ENCODE measurements at places on chromosomes 2 and 18.

DNA sequence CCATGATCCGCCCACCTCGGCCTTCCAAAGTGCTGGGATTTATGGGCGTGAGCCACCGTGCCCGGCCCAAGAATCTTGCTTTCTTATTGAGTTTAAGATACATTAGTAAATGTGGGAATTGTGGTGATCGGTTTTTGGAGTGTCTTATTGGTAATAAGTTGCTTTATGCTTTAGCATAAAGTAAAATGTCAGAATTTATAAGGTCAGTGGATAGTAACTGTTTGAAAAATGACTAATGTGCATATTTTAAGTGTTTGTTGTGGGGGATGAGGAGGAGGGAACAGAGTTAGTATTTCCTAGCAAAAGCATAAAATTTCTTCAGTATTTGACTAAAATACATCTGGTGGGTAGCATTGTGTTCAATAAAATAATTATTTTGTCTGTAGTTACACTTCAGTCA, 77.4 kb downstream of the SLC39A10 start:
- no peak for DNase-seq

DNA sequence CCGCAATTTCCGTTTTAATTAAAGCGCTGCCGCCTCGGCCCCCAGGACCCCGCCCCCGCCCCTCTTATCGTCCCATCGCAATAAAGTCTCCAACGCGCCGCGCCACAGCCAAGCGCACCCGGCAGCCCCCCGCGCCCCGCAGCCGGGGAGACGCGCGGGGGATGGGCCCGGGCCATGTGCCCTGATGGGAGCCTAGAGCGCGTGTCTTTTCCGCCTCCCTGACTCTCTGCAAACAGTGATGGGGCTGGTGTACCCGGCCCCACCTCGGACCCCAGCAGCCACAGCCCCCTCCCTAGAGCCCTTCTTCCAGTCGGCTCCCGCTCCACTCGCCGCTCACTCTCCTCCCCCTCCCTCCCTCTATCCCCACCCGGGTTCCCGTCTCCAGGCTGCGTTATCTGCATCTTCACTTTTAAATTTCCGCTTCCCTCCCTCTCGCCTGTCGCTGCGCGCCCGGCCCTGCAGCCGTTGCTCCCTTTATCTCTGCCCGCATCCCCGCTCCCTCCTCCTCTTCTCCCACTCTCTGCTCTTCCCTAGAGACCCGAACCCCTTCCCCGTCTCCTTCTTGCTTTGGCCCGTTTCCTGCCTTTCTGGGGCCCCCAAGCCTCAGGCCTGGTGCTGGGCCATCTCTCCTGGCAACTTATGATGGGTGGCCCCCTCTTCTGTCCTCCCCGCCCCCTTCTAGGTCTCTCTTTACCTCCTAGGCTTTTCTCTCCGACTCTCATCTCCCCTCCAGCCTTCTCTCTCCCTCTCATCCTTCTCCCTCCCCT, 524 bp upstream of the FEV start:
- DNase-seq, result no peak

GRCh38 chr2:85799215-85799956, 45.6 kb downstream of the ATOH8 start:
- DNase-seq, result no peak

DNA sequence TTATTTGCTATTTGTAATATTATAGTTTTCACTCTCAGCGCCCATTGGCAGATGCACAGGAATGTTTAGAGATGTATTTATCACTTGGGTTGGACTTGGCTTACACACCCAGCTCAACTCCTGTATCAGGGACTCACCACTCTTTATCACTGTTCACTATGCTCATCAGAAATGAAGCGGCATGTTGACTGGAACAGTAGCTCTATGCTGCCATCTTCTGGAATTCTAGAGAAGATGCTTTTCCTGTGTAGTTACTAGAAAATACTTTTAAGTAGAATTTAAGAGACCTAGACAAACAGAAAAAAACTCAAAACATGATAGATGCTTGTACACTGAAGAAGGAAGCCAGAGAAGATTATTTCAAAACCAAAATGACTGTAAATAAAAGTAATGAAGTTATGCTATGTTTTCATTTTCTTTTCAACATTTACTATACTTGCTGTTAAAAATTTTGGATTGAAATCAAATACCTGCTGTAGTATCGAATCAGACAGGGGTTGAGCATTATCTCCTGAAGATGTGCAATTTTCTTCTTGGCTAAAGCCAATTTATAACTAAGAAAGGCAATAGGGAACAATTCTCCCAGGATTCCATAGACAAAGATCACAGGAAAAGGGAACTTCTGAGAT, 47.4 kb upstream of the NXPH2 start:
- no peak for DNase-seq

GRCh38 chr2:8882094-8882493, 44.7 kb upstream of the KIDINS220 start:
- no peak for DNase-seq

DNA sequence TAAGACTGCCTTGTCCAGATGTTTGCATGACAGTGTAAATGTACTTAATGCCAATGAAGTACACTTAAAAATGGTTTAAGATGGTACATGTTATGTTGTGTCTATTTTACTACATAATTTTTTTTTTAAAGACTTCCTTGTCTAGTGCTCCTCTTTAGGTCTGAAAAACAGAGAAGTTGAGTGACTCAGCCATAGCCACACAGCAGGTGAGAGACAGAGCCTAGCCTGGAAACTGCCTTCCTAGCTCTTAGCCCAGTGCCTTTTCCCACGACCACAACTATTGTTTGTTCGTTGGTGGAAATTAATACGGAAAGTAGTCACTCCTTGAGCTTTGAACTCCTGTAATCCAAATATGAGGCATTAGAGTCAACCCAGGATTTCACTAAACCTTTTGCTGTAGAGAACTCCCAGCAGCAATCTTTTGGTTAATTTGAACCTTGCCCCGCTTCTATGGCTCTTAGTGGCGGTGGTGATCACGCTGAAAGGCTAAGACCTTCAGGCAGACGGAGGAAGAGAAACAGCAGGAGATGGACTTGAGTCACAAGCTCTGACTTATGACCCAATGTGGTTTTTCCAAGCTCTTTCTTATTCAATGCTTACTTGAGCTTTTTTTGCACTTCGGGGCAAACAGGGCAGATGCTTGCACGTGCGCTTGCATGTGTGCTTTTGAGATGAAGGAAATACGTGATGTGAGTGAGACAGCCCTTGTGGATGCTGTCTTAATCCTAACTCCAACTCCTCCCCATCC, 21.2 kb downstream of the TRIB2 start:
- DNase-seq, result no peak

- no peak for DNase-seq
These were observed 129.6 kb upstream of the SLC1A4 start for GRCh38 chr2:64859312-64860212.

DNA sequence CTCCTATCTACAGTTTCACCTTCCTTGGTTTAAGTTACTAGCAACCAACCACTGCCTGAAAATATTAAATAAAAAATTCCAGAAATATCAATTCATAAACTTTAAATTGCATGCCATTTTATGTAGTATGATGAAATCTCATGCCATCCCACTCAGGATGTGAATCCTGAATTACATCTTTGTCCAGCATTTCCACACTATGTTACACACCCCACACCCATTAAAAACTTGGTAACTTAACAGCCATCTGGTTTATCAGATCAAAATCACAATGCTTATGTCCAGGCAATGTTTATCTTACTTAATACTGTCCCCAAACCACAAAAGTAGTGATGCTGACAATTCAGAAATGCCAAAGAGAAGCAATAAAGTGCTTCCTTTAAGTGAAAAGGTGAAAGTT, 21.6 kb downstream of the CUL3 start:
- DNase-seq, result no peak

DNA sequence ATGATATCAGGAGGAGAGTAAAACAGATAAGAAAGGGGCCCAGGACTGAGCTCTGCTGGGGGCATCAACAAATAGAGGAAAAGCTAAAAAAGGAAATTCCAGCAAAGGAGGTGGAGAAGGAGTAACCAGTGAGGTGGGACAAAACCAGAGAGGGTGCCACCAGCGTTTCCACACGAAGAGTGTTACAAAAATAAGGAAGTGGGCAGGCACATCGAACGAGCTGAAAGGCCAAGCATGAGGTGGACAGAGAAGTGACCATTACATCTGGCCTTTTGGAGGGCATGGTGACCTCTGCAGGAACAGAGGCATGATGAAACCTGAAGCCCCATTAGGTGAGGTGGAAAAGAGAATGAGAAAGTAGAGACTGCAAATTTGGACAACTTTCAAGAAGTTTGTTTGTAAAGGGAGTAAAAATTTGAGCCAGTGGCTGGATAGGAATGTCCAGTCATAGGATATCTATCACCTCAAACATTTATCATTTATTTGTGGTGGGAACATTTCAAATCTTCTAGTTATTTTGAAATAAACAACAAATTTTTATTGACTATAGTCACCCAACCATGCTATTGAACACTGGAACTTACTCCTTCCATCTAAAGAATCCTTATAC, 18.4 kb upstream of the VIT start:
- DNase-seq, result no peak

DNA sequence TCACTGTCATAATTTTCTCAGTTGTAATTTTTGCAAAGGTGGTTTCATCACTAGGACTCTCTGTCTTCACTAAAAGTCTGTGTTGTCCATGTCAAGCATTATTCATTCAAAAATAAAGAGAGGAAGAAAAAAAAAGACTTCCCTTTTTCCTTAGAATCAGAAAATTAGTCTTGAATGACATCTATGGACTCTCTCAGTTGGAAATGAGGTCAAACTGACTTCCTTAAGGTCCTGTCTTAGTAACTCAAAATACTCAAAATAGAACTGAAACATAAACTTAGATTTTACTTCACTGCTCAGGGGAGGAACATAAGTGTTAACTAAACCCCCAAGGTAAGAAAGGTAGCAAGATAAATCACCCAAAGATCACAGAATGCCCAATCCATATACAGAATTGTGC, 2.2 kb upstream of the ZNF407 start:
- no peak for DNase-seq

GRCh38 chr18:59795882-59796281, 98.7 kb upstream of the CCBE1 start:
- DNase-seq, result no peak

DNA sequence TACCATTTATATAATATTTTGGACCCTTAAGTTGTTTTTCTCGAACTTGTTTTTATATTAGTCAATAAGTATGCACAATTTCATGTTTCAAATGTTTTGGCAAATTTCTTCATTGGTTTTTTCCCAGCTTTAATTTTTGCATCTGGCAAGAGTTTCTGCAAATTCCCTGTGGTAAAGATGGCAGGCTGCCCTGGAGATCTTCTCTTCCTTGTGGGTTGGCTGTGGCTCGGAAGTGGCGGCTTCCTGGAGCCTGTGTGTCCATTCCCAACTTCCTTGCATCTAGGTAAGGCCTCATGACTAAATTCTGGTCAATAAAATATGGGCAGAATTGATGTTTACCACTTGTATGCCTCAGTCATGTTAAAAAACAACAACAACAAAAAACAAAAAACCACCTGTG, 818.6 kb downstream of the EPHA4 start:
- no peak for DNase-seq

DNA sequence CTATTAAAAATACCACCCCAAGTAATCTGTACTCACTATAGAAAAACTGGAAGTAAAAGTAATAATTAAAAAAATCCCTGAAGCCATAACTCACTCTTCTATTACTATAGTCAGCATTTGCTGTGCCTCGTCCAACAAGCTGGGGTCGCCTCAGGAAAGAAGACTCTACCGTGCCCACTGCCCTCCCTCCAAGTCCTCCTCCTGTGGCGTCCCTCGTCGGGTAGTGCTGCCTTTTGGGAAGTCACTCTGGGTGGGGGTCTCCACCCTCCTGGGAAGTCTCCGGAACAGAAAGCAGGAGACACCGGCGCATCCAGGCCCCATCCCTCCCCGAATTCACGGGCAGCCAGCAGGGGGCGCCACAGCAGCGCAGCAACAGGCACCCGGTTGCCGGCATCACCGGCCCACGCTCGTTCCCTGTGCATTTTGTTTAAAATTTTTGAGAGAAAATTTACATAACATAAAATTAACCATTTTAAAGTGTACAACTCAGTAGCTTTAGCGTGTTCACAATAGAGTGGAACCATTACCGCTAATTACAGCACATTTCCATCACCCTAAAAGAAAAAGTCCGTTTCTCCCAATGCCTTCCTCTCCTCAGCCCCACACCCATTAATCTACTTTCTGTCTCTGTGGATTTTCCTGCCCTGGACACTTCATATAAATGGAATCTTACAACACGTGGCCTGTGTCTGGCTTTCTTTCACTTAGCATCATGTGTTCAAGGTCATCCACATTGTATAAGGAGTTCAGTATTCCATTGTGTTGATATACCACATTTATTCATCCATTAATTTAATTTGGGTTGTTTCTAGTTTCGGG, 62.2 kb downstream of the ADNP2 start:
- DNase-seq, result peak; percentile 28

- no peak for DNase-seq
These were observed 156.7 kb downstream of the GALNT14 start for GRCh38 chr2:30981510-30981909.

- no peak for DNase-seq
These were observed at the start of gene LYPD6B for GRCh38 chr2:149038442-149039212. TSS of gene LYPD6B (plus strand) at chr2:149038699. CDS start at chr2:149130949, 92,250 bp downstream.

DNA sequence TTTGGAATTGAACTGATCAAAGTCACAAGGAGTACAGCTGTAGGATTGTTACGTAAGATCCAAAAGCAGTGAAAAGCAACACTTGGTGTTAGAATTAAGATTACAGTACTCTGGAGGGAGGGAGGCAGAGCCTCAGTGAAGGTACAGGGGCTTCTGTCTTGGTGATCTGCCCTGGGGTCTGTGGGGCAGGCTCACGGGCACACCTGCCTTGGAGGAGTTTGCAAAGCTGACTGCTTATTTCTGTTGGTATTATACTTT, 114.9 kb downstream of the NCK2 start:
- no peak for DNase-seq

- DNase-seq, result no peak
These were observed 613.5 kb downstream of the MBD2 start for GRCh38 chr18:53610957-53611356.

DNA sequence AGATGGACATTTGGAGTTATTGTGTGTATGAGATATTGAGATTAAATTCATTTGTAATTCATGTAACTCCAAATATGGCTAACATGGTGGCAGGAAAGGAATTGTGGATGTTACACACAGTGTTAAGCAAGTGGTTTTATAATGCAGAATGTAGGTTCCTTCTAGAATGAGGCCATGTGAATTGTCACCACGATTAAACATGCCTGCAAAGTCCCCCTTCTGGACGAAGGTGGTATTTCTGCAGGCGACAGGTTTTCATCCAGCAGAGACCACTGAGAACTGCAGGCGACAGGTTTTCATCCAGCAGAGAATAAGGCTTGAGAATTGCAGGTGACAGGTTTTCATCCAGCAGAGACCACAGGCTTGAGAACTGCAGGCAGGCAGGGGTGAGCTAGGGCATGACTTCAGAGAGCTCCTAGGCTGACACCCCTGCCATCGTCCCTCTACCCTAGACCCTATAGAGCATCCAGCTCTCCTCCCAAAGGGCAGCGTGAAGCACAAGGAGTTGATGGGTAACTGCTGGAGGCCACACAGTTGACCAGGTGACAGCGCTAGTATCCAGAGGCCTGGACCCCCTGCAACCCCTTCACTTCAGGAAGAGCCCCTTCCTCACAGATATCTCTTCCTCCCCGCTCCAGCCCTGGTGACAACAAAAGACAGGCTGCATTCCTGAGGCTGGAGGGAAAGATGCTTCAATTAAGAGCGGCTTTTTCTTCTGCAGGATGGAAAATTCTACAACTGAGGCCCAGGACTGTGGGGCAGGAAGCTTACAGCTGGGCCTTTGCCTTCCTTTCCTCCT, 175.8 kb downstream of the LOXHD1 start:
- peak; percentile 13 for DNase-seq

GRCh38 chr18:33603454-33603853, 25.4 kb downstream of the ASXL3 start:
- no peak for DNase-seq

Measured in stimulated activated CD4-positive, alpha-beta T cell treated with anti-CD3 and anti-CD28 coated beads, Interleukin-15, amount 100 ng/mL, for 1 hour (primary cell).